Retina (tissue), 1 donor: ENCODE measurements at places on chromosomes 2 and 18.

- DNase-seq, result no peak
Observed at GRCh38 chr2:237901932-237902850, 42.8 kb downstream of the RAMP1 start.

DNA sequence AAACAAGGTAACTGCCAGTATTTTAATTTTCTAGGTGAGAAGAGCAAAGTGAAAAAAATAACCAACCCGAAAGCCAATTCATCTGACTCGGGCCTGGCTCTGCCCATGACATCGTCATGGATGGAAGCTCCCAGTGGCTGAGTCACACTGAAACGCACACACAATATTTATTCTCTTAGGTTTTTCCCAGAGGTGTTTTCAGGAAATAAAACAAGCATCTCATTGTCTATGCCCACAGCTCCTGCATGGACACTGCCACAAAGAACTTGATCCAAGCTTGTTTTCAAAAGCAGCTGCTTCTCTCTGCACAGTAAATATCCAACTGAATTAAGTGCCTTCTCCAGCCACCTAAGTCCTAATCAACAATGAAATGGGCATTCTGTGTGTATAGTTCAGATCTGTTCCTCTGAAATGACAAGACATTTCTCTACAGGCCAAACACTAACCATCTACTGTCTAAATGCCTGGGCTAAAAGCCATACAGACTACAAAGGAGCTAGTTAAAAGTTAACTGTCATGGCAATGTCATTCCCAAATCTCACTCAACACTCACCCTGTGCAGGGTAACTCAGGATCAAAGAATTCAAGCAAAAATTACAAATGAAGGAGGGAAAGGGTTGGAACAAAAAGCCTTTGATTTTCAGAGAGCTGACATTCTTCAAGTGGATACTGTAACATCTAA, 62.9 kb downstream of the RPL31 start:
- DNase-seq, result no peak

DNA sequence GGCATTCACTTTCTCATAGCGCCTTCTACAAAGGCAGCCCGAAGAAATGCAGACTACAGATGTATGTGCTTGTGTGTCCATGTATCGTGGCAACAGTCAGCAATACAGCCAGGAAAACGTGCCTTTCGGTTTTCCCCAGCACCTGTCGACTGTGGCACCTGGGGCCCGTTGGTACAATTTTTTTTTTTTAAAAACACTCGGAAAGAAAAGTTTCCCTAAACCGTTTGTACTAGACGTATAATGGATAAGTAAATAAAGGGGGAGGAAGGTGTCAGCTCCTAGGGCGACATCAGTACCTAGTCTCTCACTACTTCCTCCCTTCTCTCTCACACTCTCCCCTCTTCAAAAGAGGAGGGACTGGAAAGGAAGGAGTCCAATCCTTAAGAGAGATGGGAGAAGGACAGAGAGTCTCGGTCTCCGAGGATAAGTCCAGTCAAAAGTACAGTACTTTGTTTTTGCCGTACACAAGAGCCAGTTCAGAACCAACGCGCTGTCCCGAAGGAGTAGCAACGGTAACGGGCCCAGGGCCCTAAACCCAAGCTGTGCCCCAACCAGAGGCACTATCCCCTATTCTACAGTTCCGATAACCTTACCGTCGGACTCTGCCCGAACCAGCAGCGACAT, 759 bp downstream of the PPP4R3B start:
- DNase-seq, result no peak

DNA sequence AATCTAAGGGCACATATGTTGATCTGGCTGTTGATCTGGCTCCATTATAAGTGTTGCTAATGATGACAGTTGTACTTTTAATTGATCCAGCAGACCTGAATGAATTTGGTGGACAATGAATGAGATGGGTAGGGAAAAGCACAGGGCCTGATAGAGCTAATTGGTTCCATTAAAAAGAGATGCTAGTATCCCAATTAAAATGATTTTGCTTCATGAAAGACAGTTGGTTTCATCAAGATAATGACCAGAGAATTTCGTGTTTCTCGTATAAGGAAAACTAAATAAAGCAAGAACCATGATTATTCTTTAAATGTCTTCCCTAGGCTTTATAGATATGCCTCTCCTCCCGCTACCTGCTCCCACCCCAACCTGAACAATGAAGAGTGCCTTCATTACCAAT, 108.6 kb upstream of the LRRTM1 start:
- DNase-seq, result peak; percentile 71

GRCh38 chr18:61957801-61958516, 65.2 kb upstream of the RNF152 start:
- no peak for DNase-seq

DNA sequence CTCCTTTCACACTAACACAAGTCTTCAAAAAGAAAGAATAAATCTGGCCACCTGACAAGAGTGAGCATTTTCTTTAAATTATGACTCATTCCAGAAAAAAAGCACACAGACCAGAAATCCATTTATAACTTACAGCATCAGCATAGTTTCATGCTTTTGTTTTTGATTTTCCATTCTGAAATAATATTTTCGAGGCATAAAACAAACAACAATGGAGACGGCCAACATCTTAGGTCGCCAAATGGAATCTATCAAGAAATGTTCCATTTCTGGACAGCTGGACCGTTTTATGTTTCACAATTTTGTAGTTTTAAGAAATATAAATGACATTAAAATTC, 165.4 kb upstream of the ZFP36L2 start:
- no peak for DNase-seq

DNA sequence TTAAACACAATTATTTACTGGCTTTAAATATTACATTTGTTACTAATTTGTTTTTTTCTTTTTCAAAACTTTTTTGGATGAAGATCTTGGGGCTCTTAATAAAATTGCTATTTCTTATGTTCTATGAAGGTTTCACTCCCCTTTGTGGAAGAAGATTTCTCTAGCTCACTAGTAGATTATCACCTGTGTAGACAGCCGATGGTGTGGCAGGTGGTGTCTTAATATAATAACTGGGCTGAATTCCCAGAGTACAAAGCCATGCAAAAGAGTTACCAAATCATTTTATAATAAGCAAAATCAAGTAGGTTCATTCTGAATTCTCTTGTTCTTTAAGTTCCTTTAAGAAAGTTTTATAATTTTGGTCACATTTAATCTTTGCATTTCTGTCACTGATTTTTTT, 233.7 kb downstream of the CCDC102B start:
- no peak for DNase-seq

- no peak for DNase-seq
Observed at GRCh38 chr2:136383167-136383566, 265.2 kb upstream of the CXCR4 start.

- DNase-seq, result no peak
Observed at GRCh38 chr2:15094161-15094560, 461.6 kb downstream of the LRATD1 start.

DNA sequence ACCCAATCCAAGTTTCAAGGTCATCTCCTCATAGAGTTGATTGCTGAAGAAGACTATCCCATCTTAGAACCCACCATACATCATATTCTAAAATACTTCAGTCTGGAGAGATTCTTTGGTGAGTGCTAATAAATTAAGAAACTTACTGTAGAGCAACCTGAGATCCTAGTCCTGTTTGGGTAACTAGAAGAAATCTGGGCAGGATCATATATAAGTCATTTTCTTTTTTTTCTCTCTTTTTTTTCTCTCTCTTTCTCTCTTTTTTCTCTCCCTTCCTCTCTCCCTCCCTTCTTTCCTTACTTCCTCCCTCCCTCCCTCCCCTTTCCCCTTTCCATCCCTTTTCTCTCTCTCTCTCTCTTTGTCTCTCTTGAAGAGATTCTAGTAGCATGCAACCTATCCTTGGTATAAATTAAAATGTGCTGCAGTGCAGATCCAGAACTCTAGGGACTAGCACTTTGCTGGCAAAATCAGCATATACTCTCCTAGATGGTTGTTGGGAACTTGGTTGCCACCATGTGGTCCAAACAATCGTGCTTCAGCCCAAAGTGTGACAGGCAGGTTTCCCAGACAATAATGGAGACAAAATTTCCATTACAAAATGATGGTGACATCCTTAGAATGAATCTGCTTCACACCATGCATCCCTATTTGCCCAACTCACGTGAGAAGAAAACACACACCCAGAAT, 399.4 kb upstream of the CELF4 start:
- DNase-seq, result no peak

- DNase-seq, result no peak
Observed at GRCh38 chr2:217120429-217120828, 260.6 kb upstream of the TNP1 start.
